T1000 (cell line): ENCODE measurements at places on chromosomes 3 and 15.
A peak's percentile ranks its signal among the peaks of the same experiment; 100 is the strongest.

DNA sequence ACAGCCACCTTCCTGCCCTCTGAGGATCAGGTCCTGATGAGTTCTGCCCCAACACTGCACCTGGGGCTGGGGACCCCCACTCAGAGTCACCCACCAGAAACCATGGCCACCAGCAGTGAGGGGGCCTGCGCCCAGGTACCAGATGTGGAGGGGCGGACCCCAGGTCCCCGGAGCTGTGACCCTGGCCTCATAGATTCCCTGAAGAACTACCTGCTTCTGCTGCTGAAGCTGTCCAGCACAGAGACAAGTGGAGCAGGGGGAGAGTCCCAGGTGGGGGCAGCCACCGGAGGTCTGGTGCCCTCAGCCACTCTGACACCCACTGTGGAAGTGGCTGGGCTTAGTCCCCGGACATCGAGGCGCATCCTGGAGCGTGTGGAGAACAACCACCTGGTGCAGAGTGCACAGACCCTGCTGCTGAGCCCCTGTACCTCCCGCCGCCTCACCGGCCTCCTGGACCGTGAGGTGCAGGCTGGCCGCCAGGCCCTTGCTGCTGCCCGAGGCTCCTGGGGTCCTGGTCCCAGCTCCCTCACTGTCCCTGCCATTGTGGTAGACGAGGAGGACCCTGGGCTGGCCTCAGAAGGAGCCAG is 27.0 kb upstream of the SLC28A1 start:
- no peak for DNase-seq

GRCh38 chr3:115281697-115282675 is 134.9 kb upstream of the ZBTB20 start:
- no peak for DNase-seq

DNA sequence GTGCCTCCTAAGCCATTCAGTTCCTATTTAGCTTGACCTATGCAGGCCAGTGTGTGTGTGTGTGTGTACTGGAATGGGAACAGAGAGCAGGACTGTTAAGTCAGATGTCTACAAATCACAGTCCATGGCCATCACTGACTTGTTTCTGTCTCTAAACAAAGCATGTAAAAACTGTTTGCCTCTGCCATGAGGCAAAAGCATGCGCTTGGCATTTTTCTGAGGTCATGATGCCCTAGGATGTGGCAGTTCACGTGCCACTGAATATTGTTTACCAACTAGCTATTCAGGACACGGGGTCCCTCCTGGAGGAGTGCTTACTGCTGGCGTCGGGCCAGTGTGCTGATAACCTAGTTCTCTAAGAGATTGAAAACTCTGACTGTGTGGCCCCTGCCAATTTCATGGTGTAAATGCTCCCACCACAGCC is 8.2 kb upstream of the ATP13A3 start:
- no peak for DNase-seq

DNA sequence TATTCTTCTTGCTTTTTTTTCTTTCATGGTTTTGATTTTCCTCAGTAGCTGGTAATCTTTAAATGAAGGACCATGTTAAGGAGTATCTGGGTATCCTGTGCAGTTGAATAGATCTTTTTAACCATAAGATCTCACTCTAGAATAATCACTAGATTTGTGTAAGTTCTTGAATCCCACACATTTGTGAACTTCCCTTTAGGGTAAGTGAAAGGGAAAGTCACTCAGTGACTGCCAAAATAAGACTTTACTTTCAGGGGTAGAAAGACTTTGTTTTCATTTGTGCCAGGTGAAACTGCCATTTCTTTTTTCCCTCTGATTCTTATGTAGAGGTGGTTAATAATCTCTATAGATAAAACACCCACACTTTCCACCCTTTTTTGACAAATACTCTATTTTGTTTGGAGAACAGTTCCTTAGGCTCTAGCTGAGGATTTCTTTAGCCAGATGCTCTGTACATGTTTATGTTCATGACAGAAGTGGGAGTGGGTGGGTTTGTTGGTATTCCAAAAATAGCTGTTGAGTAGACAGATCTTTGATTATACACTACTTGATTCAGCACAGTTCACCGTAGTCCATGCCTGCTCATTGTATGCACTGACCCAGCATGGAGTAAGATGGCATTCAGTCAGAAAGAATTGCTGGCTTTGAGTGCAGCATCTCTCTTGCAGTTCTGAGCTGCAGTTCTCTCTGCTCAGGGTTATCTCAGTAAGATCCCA is 28.5 kb downstream of the LRRC49 start:
- no peak for DNase-seq

DNA sequence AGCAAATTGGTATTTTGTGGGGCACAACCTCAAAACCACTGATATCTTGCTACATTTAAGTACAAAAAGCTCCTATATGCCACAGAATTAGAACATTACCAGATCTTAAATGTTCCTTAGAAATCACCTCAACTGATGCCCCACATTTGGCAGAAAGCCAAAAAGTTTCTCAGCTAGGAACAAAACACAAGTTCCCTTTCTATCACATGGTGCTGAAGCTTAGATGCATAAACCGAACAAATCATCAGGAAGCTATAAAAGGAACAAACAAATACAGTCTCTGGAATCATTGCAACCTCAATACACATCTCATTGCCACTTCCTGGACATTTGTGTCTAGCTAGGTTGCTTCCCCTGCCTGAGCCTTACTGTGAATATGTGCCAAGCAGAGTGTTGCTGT is 492.6 kb downstream of the LPP start:
- no peak for DNase-seq

DNA sequence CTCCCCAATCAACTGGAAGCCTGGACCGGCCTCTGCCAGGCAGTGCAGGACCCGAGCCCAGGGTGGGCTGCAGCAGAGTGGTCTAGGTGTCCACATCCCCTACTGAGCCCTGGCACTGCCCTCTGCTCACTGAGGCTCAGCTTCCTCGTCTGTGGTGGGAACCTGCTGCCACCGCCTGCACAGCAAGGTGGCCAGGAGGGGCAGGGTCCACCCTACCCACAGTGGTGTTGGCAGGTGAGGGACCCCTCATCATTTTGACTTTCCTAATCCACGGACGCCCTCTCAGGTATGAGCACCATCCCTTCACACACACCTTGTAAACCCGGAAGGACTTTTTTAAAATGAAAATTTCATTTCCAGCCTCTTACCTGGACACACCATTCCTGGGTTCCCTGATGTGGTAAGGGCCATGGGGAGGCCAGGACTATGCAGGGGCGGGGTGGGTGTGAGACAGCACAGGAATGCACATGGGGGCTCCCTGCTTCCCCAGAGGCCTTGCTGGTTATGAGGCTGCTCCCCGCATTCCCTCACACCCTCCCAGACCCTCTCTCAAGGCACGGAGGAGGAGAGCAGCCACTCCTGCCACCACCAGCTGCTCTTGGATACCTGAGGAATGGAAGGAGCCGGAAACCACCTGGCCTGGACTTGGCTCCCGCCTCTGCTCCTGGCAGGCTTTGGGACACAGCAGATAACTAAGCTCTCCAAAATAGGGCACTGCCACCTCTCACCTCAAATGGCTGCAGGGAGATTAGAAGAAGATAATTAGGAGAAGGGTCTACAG is 185.9 kb upstream of the TPM1 start:
- DNase-seq, result no peak

- no peak for DNase-seq
Observed at GRCh38 chr3:50708620-50709019, 33.9 kb downstream of the DOCK3 start.

GRCh38 chr3:143855183-143855582 is 6.9 kb upstream of the SLC9A9 start:
- no peak for DNase-seq

- no peak for DNase-seq
Observed at GRCh38 chr15:39885099-39885777, 34.8 kb downstream of the GPR176 start.

GRCh38 chr15:55802600-55803376 is 59.8 kb upstream of the PRTG start:
- no peak for DNase-seq

GRCh38 chr15:61227269-61227949 is 1.7 kb downstream of the RORA start:
- DNase-seq, result peak; percentile 52

DNA sequence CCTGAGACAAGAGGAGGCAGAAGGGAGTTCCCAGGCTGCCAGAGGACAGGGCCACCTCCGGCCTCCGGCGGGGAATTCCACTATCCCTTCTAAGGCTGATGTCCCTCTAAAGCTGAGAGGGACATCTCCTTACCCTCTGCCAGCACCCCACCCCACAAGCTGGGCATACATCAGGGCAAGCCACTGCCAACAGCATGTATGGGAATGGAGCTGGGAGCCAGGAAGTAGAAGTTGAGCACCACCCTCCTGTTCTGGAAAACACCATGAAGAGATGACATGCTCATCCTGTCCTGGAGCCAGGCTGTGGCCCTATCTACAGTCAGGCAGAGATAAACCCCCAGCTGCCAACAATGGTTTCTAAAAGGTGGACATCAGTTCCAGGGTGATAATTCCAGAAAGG is 7.1 kb downstream of the PLCD1 start:
- DNase-seq, result no peak

GRCh38 chr3:13080026-13080425 is 6.8 kb upstream of the IQSEC1 start:
- no peak for DNase-seq

GRCh38 chr15:92914768-92915221 is 14.7 kb downstream of the CHD2 start:
- DNase-seq, result no peak

DNA sequence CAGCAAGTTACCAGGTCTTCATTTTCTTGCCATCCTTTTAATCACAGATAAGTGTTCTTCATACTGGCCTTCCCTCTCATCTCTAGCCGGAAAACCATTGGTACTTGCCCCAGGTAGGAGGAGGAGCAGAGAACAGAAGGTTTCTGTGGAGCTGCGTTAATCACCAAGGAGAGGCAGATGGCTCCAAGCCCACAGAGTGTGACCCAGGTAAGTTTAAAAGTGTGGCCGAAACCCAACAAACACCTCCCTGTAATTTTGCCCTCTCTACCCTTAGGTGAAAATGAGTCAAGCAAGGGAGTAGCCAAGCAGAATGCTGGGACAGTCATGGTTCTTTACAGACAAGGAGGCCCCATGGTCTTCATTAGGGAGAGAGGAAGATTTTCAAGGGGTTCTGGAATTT is 37.3 kb downstream of the NFKBIZ start:
- no peak for DNase-seq

- no peak for DNase-seq
Observed at GRCh38 chr15:47959617-47960413, 161.0 kb upstream of the SLC24A5 start.

GRCh38 chr3:58188173-58188564 is 22.6 kb downstream of the DNASE1L3 start:
- peak; percentile 71 for DNase-seq

- DNase-seq, result no peak
Observed at GRCh38 chr15:100189849-100190248, 151.9 kb downstream of the ADAMTS17 start.

DNA sequence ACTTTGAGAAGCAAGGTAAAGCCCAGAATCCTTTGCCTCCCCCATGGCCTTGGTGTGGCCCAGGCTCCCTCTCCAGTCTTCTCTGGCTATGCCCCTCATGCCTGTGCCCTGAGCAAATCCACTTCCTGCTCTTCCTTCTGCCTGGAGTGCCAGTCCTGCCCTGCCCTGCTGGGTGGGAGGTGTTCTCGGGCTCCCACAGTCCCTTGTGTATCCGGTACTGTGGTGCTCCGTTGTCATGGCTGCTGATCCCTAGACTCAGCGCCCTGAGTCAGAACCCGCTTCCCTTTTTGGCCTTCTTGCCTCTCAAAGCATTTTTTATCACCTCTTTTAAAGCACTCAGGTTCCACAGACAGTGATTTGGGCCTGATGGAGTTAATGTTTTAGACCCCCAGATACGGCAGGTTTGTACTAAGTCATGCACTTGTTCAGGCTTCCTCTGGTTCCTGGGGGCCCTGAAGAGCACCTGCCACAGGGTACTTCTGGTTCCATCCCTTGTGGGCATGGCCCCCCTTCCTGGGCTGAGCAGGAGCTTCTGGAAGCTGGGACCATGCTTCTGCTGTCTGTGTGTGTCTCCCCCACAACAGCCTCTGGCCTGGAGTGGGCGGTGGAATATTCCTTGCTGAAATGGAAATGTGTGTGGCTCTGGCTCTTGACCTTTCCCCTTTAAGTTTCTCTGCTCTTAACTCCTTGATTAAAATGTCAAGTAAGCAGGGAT is 29.6 kb upstream of the ADAMTS7 start:
- peak; percentile 19 for DNase-seq

GRCh38 chr3:37814547-37814946 is 47.1 kb upstream of the CTDSPL start:
- DNase-seq, result no peak

GRCh38 chr15:77859491-77860060 is 217.9 kb downstream of the TBC1D2B start:
- no peak for DNase-seq

DNA sequence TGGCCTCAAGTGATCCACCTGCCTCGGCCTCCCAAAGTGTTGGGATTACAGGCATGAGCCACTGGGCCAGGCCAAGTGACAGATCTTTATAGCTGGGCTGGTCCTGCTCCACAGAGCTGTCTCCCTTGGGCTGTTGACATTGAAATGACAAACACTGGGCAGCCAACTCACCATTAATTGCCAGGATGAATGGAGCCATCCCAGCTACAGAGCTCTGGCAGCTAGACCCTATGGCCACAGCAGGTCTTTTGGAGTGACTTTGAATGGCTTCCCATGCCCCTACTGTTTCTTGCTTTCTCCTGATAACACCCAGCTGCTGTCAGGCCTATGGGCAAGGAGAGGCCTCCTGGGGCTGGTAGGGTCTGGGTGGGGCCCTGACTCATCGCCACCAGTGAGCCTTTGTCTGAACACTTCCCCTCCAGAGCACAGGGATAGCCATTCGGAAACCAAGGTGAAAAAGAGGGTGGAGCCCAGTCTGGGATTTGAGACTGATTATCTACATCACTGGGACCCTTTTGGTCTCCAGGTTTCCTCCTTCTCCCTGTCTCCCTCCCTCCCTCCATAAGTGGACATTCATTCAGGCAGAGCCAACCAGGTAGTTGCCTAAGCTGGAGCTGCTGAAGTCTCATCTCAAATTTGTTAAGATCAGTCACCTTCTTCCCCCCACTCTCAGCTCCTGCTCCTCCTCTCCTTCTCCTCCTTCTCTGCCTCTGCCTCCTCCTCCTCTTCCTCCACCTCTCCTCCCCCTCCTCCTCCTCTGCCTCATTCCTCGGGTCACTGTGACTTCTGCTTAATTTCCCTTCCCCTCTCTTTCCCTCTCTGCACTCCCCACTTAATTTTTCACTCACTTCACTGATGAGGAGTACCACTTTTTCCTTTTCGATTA is 34.0 kb downstream of the BHLHE40 start:
- DNase-seq, result peak; percentile 8

GRCh38 chr3:14371573-14372474 is 30.6 kb upstream of the SLC6A6 start:
- peak; percentile 68 for DNase-seq

- no peak for DNase-seq
Observed at GRCh38 chr3:46848271-46849044, 14.8 kb downstream of the MYL3 start.

DNA sequence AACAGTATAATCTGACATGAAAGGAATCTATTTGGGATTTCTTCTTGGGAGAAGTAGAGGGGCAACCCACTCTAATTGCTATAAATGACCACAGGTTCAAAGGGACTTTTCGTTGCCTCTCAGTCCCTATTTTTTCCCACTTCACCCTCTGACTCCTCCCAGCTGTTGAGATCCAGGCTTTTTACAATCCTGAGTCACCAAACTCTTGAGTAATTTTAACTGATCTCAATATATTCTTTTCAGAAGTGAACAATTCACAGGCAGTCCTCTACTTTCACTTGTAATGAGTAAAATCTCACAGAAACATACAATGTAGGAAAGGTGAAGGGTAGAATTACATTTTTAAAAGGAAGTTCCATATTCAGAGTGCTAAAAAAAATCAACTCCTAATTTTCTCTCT is 44.6 kb downstream of the EIF4E3 start:
- DNase-seq, result no peak
